ENCODE measurements at places on chromosomes 6 and 20.

DNA sequence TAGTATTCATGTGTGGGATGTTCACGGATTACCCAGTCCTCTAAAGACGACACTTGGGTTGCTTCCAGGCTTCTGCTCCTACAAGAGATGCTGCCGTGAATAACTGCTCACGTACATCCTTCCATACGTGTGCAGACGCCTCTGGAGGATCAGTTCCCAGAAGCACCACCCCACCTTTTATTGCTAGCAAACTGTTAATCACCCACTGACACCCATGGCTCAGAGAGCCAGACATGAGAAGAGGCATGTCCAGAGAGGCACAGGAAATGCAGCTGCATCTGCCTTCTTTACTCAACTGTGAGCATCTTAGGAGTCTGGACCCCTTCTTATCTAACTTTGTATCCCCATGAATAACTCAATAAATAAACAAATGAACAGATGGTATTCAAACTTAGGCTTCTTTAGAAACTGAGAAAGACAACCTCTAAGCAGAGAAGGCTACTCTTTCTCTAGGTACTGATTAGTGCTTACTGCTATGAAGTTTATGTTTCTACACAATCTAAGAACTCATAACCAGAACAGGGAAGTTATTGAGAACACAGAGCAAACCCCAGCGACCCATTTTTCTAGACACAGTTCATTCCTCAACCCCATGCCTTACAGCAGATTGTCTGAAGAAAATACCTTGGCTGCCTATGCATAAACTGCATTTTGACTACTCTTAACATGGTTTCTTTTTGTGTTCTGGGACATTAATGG lies 228.7 kb upstream of the RREB1 start:
- no peak for DNase-seq

DNA sequence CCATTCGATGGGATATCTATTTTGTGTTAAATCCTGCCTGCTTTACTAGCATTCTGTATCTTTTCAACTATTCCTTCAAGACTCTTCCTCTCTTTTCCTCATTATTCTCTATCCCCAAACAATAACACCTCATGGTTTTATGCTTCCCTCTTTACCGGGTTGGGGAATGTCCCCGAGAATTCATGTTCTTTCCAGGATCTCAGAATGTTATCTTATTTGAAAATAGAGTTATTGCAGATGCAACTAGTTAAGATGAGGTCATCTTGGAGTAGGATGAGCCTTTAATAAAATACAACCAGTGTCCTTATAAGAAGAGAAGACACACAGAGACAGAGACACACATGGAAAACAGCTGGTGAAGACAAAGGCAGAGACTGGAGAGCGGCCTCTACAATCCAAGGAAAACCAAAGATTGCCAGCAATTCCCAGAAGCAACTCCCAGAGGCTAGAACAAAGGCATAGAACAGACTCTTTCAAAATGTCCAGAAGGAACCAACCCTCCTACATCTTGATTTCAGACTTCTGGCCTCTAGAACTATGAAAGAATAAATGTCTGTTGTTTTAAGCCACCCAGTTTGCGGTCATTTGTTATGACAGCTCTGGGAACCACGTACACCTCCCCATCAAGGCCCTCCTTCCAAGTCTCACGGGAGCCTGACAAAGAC lies 126.8 kb upstream of the TNFAIP3 start:
- DNase-seq, result no peak

- no peak for DNase-seq
Measured at GRCh38 chr6:123841067-123841896, 37.6 kb downstream of the NKAIN2 start.

- DNase-seq, result no peak
Measured at GRCh38 chr20:62310757-62311121, 7.9 kb downstream of the ADRM1 start.

GRCh38 chr6:18405477-18406293 lies 18.5 kb downstream of the RNF144B start:
- no peak for DNase-seq

DNA sequence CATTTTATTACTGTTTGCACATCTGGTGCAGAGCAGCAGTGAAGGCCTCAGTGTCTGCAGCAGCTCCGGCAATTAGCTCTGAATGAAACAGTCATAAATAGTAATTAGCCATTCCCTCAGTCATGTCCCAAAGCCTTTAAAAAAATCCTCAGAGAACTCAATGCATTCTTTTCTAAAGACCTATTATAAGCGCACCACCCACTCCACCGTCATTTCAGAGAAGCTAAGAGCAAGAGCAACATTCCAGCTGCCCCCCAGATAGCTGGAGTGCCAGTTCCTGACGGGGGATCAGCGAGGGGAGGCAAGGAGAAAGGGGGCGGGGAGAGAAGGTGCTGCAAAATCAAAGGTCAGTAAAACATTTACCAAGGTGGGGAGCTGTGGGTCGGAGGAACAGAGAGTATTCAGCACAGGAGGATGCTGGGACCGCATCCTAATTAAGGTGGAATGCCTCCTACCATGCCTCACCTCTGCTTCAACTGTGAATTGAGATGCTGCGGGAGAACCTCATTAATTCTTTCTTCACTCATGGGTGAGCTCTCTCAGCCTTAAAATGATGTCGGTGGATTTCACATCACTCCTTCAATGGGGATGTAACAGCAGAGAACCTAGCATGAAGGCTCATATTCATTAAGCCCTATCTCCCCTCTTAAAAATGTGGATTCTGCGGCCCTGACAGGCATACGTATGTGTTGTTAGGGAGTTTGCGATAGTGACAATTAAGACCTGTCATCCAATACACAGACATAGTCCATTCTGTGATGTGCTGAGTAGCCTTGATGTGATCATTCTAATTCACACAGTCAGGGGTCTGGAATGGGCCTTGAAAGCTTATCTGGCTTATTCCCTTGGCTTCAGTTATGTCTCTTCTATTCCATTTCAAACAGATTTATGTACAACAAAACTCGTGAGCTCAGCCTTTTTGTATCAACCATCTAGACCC lies 469.5 kb upstream of the NRSN1 start:
- no peak for DNase-seq

- DNase-seq, result no peak
Measured at GRCh38 chr6:157078326-157078725, 245.0 kb downstream of the TMEM242 start.

GRCh38 chr6:13357551-13358075 lies 29.3 kb upstream of the TBC1D7 start:
- no peak for DNase-seq

Data from naive B cell (primary cell).